ENCODE measurements at places on chromosomes 3 and 15. TPM values are rescaled to one million over a fixed set of nuclear protein-coding genes. Genes with fewer than 3 reads are reported as not detected.

Gene SLC22A13
- total RNA-seq: 0.32 TPM

- peak; percentile 74 for DNase-seq
Measured at GRCh38 chr3:171458071-171458863, 1.9 kb downstream of the TNIK start.

DNA sequence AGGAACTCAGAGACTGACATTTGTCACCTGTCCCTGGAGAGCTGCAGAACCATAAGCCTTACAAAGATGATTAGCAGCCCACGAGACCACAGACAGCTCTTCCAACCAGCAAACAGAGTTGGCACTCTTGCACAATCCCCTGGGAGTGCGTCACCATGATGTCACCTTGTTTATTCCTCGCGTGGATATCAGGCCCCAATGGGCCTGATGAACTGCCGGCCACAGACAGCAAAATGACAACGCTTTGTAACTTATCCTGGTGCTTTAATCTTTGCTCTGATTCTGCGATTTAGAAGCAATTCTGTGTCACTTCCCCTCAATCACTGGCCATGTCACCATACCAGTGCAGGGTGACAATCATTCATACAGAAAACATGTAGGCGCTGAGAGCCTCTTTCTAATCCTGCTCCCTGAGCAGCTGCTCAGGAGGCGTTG, 89.2 kb downstream of the TAMM41 start:
- DNase-seq: no peak

GRCh38 chr3:170330366-170330765, 27.1 kb upstream of the SKIL start:
- peak; percentile 28 for DNase-seq

DNA sequence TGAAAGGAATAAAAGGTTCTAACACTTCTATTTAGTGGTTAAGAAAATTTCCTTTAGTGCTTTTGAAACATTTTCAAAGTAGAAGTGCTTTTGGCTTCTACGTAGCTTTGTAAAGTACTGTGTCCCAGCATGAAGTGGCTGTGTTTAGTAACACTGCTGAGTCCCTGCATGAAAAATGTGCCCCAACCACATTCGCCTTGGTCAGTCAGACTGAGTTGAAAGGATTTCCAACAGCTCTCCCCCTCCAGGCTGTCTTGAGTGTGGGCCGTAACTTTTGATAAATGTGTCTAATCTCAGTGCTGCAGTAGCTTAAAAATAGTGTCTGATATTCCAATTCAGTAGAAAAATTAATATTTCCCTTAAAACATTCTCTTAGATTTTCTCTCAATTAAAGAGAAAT, 115.0 kb downstream of the NR1D2 start:
- no peak for DNase-seq
